ENCODE measurements at places on chromosomes 6 and 20.
A peak's percentile ranks its signal among the peaks of the same experiment; 100 is the strongest.

DNA sequence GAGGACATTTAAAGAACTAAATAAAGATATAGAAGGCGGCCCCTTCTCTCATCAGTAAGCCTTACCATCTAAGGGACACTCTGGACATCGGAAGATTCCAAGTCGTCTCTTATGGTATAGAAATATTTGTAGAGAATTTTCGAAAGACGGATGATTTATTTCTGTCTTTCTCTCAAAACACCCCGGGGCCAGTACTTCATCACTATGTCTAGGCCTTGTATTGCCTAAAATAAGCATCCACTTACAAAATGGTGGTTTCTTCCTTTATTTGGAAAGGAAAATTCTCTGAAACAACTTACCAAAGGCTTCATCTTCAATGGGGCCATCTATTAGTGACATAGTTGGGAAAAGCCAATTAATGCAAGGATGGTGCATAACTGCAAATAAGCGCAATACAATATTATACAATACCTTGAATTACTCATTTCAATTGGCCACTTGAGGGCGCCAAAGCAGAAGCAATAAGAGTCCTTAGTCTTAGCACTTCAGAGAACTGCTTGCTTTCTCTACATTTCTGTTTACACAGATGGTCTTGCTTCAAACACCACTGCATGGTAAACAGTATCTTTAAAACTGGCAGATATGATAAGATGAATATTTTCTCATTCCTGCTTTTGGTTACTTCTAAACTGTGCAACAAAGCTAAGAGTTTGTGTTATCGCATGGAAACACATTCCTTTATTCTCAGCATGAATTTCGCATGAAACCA lies 113.2 kb downstream of the VIP start:
- peak; percentile 62 for DNase-seq

GRCh38 chr6:132780770-132781371 lies 17.6 kb downstream of the SLC18B1 start:
- DNase-seq: no peak

- DNase-seq: no peak
These were observed 11.0 kb downstream of the SRC start for GRCh38 chr20:37356961-37357371.

DNA sequence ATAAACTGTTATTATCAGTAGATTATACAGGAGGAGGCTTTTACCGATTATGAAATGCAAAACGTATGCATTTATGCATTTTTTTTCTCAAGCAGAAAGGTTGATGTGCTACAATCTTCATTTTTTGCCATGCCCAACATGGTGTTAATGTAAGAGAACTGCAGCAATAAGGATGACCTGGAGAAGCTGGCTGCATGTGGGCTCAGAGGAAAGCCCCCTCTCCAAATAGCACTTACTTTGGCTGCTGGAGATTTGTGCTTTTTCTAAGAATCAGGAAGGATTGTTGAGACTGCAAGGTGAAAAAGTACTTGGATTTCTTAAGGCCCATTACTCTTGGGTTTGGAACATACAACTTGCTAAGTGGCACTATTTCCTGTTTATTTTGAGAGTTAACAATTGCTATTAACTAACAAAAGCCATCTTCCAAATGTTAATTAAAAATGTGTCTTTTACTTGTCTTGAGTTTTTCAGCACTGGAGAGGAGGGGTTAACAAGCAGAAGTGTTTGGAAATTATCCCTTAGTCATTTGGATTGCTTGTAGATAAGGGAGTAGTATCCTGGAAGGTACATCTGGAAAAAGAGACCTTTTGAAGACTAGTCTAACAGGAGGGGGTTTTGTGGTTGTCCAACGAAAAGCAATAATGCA lies 5.6 kb downstream of the SOX4 start:
- DNase-seq: no peak

DNA sequence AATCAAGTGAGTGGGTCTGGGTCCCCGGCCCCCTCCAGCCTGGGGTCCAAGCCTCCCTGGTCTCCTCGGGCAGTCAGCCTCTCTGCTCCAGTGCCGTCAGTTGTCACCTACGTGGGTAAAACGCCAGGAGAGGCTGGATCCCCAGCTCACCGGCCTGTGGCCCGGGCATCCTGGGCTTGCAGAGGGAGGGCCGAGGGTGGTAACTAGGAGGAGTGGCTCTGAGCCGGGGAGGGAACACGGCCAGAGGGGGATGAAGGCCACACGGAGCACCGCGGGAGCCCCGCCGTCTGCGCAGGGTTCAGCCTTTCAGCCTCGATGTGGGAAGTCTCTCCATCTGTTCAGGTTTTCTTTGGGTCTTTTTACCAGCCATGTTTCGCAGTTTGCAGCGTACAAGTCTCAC lies 29.5 kb upstream of the BHLHE23 start:
- no peak for DNase-seq

DNA sequence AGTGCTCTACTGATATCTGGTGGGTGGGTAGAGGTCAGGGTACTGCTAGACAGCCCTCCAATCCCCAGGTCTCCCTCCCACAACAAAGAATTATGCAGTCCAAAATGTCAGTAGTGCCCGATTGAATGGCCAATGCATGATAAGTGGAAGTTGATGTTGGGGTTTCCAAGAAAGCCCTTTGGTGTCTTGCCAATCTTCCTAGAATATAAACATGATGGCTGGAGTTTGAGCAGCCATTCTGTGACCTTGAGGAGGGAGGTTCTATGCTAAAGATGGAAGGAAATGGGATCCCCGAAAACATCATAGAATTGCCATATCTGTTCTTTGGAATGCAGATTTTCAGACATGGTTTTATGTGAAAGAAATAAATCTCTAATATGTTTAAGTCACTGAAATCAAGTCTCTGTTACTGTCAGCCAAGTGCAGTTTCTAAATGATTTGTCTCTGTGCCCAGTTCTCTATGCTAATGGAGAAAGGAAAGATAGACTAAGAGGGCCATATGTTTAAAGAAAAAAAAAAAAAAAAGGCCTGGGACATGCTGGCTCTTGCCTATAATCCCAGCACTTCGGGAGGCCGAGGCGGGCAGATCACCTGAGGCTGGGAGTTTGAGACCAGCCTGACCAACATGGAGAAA lies 32.8 kb upstream of the PTPN1 start:
- no peak for DNase-seq

GRCh38 chr6:20370801-20371200 lies 30.9 kb upstream of the E2F3 start:
- DNase-seq: no peak

- no peak for DNase-seq
These were observed 92.6 kb downstream of the YTHDF1 start for GRCh38 chr20:63123331-63123741.

DNA sequence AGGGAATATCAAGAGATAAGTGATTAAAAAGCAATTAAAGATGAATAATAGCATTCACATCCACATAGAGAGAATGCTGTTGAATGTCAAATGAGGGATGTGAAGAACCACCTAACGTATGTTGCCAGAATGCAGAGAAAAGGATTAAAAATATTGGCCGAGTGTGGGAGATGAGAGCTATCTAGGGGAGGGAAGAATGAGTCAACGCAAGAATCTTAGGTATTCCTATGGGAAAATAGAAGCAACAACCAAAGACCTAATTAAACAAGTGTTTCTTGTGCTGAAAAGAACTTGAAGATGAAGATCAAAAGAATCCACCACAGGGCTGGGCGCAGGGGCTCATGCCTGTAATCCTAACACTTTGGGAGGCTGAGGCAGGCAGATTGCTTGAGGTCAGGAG lies 12.2 kb upstream of the RSPH3 start:
- no peak for DNase-seq

- DNase-seq: no peak
These were observed 34.8 kb upstream of the B4GALT5 start for GRCh38 chr20:49748525-49748838.

DNA sequence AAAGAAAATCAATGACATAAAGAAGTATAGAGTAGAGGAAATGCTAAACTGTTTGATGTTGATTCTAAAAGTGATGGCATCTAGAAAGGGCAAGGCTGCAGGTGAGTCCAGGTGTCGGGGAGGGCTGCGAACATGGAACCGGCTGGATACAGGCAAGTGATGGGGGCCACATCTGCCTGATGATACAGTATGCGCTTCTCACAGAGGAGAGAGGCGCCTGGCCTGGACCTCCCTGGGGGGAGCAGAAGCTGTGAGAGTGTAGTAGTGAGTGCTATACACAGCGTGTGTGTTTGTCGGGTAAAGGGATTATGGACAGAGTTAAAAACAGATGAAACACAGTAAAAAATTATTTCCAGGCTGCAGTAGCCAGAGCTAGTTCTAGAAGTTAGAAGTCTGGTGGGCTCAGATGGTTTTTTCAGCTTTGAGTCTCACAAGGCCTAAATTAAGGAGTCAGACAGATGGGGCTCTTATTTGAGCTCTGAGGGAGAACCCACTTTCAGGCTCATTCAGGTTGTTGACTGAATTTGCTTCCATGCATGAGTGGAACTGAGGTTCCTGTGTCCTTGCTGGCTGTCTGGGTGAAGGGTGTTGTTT lies 195.8 kb upstream of the ARG1 start:
- no peak for DNase-seq

DNA sequence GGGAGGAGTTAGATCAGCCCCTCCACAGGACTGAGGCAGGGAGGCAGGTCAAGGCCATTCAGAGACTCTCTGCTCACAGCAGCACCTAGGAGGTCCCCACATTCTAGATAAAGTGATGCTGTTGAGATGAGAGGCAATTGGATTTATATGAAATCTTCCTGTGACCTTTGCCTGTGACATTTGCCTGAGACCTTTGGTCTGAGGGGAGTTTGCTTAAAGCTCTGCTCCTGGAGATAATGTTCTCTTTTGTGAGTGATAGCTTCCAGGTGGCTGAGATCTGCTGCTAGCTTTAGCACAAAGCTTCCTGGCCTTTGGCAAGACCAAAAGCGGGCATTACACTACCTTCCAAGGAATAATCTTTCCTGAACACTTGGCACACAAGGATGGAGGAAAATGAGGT lies 43.3 kb downstream of the TMEM244 start:
- DNase-seq: no peak

DNA sequence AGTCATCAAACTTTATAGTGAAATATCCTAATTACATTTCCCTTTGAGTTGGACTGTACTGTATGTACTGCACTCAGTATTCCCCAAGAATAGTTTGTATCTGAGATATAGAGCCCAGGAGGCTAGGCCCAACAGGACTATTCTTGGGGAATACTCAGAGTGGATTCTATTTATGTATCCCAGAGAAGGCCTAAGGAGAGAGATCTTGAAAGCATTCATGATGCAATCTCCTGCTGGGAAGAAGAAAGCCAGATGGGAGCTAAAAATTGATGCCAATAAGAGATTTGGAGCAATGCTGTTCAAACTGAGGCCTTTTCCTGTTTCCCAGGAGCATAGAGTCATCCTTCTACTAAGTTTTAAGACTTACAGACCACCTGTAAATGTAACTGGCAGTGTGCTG lies 452.1 kb upstream of the PLCB4 start:
- no peak for DNase-seq

GRCh38 chr6:142696123-142697000 lies 248.6 kb downstream of the HIVEP2 start:
- DNase-seq: no peak

- DNase-seq: no peak
These were observed 24.6 kb upstream of the FOXC1 start for GRCh38 chr6:1584996-1585668.

- no peak for DNase-seq
These were observed 121.2 kb upstream of the SASH1 start for GRCh38 chr6:148221196-148221979.

DNA sequence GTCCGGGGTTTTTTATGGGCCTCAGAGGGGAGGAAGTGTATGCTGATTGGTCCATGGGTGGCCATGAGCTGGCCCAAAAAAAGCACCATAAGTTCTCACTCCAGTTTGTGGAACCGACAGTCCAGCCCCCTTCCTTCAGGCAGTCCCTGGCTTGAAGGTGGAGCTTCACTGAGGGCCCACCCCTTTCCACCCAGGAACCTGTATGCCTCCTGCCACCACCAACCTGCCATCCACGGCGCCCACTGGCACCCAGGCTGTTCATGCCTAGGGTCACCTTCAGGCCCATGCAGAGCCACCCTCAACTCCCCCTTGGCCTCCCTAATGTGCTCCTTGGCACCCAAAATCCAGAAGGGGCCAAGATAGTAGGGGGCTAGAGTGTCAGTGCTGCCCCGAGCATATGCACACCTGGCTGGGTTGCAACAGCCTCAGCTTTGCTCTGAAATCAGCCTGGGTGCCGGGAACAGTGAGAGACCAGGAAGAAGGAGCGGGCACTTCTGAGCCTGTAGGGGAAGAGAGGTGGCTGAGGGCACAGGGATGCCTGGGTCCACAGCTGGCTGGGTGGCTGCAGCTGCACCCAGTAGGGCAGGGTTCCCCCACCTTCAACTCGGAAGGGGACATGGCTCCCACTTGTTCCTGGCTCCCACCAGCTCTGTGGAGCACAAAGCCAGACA lies 292.4 kb downstream of the ARHGAP18 start:
- DNase-seq: no peak

DNA sequence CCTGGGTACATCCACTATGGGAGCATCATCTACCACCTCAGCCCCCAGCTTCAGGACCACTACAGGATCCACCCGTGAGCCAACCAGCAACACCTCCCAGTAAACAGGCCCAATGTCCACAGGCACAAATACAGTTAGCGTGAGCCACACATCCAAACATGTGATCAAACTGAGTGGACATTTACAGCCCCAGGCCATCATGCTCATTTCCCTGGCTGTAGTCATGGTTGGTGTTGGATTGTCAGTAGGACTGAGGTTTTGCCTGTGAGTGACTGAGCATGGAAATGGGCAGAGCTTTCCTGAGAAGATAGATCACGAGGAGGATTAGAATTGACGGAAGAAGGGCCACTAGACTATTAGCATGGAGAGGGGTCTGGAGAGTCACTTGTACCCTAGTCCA lies 10.7 kb upstream of the MUC21 start:
- DNase-seq: no peak

DNA sequence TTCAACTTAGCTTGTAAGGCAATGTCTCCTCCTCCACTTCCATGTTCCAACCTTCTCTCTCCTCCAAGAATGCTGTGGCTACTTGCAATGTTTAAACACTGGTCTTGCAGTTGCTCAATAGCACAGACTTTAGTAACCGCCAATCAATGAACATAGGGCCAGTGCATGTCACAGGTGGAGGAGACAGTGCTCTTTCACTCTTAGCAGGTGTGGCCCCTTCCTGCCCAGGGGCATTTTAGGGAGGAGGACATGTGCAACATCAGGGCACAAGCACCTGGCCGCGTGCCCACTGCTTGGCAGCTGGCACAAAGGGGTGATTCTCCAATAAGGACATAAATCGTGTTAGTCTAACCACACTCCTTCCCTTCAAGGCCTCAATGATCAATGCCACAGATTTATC lies 41.3 kb downstream of the ADGRF1 start:
- no peak for DNase-seq

DNA sequence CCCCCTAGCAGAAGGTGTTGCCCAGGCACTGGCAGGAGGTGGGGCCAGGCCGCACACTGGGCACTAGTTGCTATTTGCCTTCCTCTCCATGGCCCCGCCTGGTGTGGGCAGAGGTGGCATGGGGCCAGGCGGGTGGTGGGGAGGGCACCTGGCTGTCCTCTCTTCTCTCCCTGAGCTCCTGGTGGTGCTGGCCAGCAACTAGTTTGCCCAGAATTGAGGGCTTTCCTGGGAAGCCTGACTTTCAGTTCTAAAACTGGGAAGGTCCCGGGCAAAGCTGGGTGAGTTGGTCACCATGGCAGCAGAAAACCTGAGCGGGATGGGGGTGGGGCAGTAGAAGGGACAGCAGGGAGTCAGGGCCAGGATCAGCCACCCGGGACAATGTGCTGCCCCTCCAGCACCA lies 48.2 kb downstream of the RBM38 start:
- DNase-seq: no peak
